ENCODE measurements at places on chromosomes 5 and 9.

DNA sequence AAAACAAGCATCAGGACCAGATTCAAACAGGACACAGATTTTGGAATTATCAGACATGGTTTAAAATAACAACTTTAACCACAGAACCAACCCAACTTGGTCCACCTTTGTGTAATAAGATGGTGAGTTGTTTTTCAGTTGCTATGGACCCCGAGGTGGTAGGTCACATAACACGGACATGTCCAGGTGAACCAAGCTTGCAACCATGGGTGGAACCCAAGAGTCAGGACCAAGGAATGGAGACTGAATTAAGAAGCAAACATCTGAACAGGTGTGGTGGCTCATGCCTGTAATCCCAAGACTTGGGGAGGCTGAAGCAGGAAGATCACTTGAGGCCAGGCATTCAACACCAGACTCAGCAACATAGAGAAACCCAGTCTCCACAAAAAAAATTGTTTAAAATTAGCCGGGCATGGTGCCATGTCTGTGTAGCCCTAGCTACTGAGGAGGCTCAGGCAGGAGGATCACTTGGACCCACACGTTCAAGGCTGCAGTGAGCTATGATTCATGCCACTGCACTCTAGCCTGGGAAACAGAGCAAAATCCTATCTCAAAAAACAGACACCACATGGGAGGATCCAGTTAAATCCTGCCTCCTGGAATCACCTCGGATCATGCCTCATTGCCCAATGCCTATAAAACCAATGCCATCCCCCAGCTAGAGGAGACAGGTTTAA is 10.6 kb downstream of the PTBP3 start:
- no peak for DNase-seq

DNA sequence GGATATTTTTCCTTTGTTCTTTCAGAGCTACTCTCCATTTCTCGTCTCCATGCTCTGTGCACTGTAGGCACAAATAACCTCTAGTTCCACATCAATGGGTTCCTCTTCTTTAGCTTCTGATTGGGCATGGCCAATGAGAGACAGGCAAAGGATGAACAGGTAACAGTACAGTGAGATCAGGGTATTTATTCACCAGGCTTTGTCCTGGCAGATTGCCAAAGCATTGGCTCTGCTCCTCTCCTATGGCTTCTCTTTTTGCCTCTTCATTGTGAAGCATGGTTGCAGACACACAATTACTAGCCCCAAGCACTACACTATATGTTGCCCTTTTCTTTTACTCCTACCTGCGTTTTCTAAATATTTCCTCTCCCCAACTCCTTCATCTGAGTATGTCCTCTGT is 215.1 kb upstream of the ARRDC3 start:
- no peak for DNase-seq

DNA sequence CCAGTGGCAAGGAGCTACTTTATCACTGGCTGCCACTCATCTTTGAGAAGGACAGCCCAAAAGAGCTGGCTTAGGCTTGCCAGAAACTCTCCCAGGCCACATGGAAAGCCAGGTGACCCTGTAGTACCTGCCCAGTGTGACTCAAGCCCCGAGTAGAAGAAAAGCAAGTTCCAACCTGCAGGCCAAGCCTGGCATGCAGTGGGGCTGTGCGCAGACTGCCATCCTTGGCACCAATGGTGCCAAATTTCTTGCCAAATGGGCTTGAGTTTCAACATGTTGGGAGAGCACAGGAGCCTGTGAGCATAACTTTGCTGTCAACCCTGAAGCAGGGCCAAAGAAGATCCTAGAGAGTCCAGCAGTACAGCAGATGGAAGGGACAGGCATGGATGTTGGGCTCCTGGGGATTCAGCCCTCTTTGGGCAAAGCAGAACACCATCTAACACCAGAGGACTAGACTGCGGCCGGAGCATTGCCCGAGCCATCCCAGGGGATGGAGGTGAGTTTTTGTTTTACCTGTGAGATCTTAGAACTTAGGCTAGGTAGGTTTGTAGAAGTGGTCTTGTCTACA is 27.3 kb upstream of the SHB start:
- DNase-seq, result no peak

- no peak for DNase-seq
These were observed 7.1 kb upstream of the PDCD6 start for GRCh38 chr5:264338-264737.

GRCh38 chr9:111805830-111806241 is 11.1 kb upstream of the SHOC1 start:
- peak; percentile 61 for DNase-seq

GRCh38 chr5:61330341-61330844 is 1.7 kb upstream of the ZSWIM6 start:
- peak; percentile 51 for DNase-seq

GRCh38 chr9:5748438-5748837 is 84.5 kb downstream of the ERMP1 start:
- no peak for DNase-seq

- DNase-seq, result no peak
These were observed 11.1 kb upstream of the CTSL start for GRCh38 chr9:87714819-87715218.

DNA sequence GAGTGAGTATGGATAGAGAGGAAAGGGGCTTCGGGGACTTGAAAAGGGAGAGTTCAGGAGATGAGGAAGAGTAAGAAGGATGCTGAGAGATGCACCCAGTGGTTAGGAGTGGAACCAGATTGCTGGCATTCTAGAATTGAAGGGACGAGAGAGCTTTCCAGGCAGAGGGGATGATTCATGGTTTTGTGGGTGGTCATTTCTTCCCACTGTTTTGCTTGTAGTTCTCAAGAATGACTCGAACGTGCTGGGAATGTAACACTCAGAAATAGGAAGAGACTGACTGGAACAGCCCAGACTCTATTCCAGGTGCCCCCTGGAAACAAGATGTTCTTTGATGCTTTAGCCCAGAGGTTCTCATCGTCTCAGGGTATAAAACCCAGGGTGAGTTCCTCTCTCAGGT is 294.2 kb downstream of the ICE1 start:
- DNase-seq, result no peak

DNA sequence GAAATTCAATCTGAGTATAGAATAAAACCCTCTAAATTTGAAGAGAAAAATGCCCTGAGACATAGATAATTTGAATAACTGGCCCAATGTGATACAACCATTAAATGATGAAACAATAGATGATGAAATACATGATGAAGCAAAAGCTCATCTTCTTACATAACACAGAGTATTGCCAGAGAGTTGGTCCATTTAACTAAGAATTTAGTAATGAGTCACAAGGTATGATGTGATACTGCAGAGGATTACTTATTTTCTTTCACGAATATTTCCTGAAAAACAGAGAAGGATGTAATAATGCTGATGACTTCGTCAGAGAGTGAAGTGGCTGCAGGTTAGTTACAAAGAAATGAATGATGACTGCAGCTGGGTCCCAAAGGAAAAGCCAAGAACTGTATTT is 379.3 kb downstream of the CDH12 start:
- DNase-seq, result no peak

DNA sequence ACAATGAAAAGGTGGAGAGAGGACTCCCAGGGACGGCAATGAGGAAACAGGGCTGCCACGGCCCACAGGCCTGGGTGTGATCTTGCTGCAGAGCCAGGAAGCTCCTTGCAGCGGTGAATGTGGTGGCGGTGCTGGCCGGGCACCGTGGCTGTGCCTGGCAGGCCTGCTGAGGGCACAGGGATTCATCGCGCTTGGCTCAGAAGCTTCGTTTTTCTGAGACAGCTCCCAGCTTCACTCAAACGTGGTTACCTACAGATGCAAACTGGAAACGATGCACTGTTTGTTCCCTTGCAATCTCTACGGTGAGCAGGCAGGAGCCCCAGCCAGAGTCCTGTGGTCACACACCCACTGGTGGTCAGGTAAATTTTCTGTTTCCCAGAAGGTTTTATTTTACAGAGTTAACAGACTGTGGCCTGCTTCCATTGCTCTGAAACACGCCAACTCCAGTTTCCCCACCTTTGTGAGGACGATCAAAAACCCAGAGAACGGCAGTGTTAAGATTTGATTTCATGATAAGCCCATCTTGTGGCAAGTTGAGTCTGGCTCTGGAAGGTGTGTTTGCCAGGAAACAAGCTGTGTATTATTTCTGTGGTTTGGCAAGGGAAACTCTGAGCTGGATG is 183.9 kb downstream of the AUH start:
- no peak for DNase-seq

- no peak for DNase-seq
These were observed 346.3 kb upstream of the CHD1 start for GRCh38 chr5:99275128-99275527.

GRCh38 chr5:79229357-79230174 is 6.4 kb upstream of the JMY start:
- DNase-seq, result no peak

DNA sequence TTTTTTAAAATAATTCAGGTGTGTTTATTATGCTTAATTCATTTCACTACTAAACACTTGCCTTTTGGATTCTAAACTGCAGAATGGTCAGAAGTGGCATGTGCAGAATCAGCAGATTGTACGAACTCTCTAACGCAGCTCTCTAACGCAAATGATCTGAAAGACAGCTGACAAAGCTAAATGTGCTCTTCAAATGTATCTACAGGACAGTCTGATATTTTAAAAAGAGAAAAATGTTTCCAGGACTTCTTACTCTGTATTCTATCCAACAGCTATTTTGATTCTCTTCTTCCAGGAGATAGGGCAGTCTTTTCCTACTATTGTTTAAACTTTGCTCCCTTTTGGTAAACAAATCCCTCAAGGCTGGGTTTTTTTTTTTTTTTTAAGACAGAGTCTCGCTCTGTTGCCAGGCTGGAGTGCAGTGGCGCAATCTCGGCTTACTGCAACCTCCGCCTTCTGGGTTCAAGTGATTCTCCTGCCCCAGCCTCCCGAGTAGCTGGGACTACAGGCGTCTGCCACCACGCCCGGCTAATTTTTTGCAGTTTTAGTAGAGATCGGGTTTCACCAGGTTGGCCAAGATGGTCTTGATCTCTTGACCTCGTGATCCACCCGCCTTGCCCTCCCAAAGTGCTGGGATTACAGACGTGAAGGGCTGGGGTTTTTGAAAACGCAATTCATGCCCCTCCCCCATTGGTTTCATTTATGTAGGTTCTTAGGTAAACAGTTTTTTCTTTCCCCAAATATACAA is 1.2 kb downstream of the NMRK1 start:
- DNase-seq, result no peak

GRCh38 chr5:3107156-3107611 is 355.7 kb upstream of the IRX2 start:
- no peak for DNase-seq

GRCh38 chr9:101478444-101478843 is 42.9 kb upstream of the ALDOB start:
- DNase-seq, result no peak

GRCh38 chr9:14400658-14400995 is 86.7 kb upstream of the NFIB start:
- no peak for DNase-seq

- DNase-seq, result no peak
These were observed 32.6 kb upstream of the EGFL7 start for GRCh38 chr9:136629879-136630661.

GRCh38 chr5:162025312-162025711 is 42.3 kb upstream of the GABRG2 start:
- no peak for DNase-seq

GRCh38 chr5:154380263-154380662 is 65.5 kb upstream of the SAP30L start:
- no peak for DNase-seq

DNA sequence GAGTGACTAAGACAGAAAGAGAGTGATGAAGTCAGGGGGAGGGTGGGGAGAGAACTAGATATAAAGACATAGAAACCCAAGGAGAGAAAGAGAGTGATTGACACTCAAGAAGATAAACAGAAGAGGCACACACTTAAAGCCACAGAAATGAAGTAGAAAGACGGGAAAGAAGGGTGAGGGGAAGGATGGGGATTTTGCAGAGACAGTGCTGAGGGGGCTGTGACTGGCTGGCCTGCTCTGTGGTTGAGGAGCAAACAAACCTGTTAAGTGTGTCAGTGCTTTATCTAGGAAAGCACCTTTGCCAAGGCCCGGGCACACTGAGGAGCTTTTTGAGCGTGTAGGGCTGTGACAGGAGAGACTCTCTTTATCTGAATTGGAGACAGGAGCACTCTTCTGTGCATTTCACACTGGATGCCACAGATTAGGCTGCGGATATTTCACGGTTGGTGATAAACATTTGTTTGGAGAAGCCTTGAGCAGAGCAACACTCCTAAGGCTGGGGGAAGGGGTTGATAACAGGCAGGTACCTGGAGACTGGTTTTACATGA is 109.1 kb downstream of the DOCK2 start:
- DNase-seq, result no peak

DNA sequence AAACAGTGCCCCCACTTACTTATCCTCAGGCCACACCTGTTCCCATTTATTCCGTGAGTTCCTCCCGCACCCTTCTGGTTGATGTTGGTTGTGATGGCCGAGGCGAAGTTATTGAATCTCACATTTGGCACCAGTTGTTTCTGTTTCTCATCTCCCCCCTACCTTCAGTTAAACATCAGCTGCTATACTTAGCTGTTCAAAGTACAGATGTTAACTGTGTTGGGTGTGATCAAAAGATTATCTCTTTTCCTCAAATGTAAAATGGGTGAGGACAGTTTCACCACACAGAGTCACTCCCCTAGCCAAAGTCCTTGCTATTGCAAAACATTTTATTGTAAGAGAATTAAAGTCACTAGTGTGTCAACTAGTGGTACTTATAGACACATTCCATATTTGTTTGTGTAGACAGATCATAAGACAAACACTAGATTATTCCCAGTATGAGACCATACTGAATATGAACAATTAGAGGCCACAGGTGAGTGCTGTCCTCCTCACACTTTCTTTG is 43.2 kb upstream of the PRSS3 start:
- peak; percentile 77 for DNase-seq

DNA sequence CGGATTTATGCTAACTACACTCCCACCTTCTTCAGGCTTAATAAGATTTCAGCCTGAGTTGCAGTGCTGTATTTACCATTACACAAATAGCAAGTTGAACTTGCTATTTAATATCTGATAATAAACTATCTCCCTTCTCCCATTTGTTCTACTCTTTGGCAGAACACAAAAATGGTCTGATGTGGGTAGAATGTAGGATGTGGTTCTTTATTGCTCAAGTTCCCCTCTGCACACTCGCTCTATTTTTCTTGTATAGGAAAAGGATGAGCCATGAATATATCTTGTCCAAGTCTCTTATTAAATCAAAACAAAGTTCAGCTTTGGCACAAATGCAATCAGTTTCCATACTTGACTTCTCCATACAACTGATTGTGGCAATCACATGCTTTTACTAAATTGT is 37.2 kb upstream of the KIF2A start:
- no peak for DNase-seq

GRCh38 chr9:95095641-95096355 is 221.7 kb downstream of the FANCC start:
- no peak for DNase-seq

DNA sequence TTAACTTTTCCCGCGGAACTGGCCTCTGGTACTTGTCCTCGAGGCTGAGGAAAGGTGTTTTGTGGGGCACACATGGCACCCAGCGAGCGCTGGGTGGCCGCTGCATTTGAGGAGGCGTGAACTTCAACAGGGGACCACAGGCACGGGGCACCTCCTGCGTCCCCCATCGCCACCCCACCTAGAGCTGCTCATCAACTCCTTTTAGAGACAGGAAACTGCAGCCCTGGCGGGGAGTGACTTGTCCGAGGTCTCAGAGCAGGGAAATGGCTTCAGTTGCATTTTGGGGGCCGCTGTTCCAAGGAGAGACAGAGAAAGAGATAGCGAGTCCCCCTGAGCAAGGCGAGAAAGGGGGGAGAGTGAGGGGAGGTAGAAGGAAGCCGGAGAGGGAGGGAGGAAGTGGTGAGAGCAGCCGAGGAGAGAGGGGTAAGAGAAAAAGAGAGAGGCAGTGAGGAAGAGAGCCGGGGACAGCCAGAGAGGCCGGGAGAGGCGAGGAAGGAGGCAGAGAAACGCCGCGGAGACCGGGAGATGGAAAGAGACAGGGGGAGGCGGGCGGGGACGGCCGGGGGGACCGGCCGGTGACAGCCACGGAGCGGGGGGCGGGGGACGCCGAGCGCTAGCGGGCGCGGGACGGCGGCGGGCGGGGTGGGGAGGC is 12.5 kb upstream of the LHX2 start:
- DNase-seq, result no peak
